ENCODE measurements at places on chromosomes 1 and 21.

GRCh38 chr1:162987866-162988265 is 81.3 kb upstream of the RGS4 start:
- no peak for DNase-seq

DNA sequence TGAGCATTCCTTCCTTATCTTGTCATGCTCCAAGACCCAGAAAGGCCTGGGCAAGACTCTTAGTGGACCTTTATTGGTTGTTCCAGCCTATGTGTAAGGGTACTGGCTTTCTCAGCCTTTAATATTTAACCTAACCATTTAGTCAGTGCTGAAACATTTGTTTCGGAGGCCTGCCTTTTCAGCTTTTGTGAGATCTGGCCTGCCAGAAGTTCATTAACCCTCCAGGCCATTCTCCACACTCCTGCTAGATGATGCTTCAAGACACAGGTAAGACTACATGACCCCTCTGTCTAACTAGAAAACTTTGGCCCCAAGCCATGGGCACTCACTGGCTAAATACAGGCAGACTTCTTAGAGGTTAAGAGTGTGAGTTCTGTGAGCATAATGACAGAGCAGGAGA is 138.4 kb upstream of the ZP4 start:
- DNase-seq = no peak

DNA sequence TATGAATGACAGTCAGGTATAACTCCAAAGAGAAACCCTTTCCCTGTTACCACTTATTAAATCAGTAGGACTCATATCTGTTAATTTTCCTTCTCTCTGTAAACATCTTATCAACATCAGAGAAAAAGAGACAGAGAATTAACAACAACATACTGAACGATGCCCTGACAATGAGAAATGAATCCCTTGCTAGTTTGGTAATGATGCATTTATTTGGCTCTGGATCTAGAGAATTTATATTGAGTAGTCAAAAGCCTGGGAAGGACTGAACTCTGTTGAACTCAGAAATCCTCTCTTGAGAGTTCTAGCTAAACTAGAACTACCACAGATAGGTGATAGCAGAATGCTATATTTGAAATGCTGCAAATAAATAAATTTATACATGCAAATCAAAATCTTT is 325.6 kb downstream of the DISC1 start:
- DNase-seq = no peak

GRCh38 chr1:22163137-22163536 is 20.2 kb upstream of the WNT4 start:
- no peak for DNase-seq

DNA sequence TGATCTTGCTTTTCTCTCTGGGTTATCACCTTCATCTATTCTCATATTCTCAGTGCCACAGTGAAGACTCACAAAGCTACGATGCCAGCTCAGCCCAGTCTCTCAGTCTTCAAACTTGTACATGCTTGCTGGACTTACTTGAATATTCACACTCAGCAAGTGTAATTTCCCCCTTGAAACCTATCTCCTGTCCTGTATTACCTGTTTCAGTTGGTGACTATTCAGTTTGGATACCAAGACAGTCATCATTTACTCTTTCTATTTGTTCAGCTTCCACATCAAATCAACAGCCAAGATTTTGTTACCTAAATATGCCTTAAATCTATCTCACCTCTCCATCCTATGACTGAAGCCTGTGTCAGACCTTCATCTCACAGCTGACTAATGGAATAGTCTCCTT is 209.7 kb downstream of the LRRC7 start:
- no peak for DNase-seq

DNA sequence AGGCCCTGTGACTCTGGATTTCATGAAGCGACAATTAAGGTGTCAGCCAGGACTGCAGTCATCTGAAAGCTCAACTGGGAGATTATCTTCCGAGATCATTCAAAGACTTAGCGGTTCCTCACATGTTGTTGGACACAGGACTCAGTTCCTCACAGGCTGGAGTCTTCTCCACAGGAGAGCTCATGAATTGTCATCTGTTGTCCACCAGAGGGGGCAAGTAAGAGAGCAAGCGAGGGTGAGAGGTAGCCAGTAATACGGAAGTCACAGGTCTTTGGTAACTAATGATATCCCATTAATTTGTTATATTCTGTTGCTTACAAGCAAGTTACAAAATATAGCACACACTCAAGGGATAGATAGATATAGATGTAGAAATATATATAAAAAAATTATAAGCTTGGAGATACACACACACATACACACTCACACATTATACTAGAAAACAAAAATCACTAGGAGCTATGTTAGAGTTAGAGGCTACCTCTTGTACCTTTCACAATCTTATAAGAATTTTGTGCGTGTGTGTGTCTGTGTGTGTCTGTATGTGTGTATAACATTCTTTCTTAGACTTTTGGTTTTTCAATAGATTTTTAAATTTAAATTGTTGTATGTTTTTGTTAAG is 1695.3 kb downstream of the BRINP3 start:
- DNase-seq = no peak

All from activated T-helper 9 cell treated with anti-CD3 and anti-CD28 coated beads, Interleukin-2, amount 50 U/mL, for 16 hours (primary cell).